CD4-positive, CD25-positive, alpha-beta regulatory T cell (primary cell): ENCODE measurements at places on chromosomes 5 and 9.

DNA sequence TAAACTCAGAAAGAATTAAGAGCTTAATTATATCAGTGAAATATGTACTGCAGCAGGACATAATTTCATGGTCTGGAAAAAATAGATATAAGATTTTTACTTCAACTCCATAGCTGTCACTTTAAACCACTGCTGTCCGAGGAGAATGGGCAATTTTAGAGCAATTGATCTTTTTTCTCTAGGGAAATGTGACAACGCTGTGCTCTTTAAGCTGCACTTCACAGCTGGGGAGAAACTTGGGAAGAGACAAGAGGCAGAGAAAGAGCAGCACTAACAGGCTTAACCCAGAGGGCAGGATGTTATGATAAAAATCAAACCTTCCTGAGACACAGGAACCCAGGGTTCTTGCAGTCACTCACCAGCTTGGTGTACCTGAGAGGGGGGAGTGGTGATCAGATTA lies 92.0 kb downstream of the SPOCK1 start:
- DNase-seq = no peak

GRCh38 chr9:137694962-137695875 lies 76.4 kb downstream of the EHMT1 start:
- DNase-seq = no peak

DNA sequence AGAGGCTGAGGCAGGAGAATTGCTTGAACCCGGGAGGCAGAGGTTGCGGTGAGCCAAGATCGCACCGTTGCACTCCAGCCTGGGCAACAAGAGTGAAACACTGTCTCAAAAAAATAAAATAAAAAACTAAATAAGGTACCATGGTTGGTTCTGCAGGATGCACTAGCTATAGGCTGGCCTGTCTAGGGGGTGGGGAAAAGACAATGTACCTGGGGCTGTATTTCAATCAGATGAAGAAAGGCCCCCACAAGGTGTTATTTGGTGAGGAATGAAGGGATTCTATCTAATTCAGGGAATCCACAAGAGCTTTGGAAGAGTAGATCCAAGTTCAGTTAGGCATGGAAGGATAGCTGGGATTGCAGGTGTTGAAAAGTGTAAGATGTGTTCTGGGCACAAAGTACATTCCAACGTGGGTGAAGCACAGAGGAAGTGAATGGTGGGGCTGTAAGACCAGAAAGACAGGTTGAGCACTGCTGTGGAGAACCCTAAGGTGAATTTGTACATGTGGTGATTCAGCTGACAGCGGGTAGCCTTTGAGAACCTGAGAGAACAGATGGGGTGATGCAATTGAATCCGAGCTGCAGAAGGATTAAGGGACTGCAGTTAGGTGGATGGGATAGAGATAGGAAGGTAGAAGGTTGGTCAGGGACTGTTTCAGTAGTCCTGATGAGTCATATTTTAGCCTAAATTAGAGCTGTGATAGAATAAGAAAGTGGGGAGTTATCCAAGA lies 71.8 kb downstream of the CAST start:
- no peak for DNase-seq

GRCh38 chr5:135211083-135211790 lies 177.2 kb upstream of the PITX1 start:
- no peak for DNase-seq

DNA sequence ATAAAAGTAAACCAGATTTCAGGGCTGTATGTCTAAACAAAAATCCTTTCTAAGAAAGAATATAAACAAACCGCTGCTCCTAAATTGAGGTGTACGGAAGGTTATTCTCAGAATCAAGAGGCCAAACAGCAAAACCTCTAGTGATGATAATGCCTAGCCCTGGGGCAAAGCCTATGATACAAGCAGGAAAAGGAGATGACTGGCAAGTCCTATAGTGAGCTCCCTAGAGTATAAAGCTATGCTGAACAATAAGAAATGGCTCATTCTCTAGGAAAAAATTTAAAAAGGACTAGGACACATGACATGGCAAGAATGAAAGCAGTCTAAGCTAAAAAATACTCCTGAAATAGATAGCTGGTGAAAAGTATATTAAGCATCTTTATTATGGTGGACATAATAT lies 187.1 kb downstream of the BNC2 start:
- no peak for DNase-seq

GRCh38 chr9:27924502-27924901 lies 351.2 kb upstream of the C9orf72 start:
- no peak for DNase-seq

- DNase-seq = no peak
Measured at GRCh38 chr9:89720696-89721175, 115.9 kb downstream of the GADD45G start.

GRCh38 chr5:58871648-58872242 lies 288.9 kb downstream of the RAB3C start:
- DNase-seq = peak; percentile 12

DNA sequence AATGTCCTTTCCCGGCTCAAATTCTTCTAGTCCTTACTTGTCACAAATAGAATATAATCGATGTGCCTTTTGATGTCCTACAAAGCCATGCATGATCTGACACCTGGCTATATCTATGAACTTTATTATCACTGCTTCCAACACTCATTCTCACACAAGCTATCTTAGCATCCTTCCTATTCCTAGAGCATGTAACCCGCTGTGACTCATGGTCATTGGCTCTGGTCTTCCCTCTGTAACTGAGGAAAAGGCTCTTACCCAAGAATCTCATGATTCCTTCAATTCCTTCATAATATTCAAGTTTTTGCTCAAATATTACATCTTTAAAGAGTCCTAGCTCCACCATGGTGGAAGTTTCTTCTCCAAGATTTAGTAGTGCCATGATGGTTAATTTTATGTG lies 480.0 kb upstream of the PAPPA start:
- DNase-seq = no peak

GRCh38 chr5:113425909-113426308 lies 8.9 kb downstream of the TSSK1B start:
- no peak for DNase-seq

DNA sequence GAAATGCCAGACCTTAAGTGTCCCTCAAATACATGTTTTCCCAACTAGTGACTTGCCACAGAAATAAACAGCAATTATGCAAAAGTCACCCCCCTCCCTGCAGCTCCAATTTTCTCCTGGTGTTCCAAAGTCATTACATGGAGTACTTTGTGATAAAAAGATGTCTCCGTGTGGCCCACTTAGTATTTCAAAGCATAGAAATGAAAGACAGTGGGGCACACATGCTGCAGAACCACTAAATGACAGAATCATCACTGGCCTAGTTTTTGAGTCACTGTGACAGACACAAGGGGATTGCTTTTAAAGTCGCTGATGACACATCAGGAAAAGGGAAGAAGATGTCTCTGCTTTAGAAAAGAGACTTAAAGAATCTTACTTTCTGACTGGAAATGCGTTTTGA lies 323.4 kb downstream of the PSAT1 start:
- no peak for DNase-seq

DNA sequence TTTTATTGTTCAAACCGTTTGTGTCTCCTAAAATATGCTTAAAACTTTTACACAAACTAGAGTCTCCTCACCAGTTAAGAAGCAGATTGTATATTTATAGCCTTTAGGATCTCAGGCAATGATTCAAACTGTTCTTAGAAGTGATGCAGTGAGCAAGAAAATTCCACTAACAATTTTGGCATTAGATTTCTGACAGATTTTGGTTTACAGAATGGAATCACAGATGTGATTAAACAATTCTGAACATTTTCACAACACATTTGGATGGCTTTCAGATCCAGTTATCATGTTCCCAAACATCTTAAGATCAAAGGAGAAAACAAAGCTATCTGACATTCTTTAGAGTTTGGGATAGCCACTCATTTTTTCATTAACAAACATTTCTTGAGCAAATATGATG lies 181.7 kb upstream of the RIOK2 start:
- no peak for DNase-seq

DNA sequence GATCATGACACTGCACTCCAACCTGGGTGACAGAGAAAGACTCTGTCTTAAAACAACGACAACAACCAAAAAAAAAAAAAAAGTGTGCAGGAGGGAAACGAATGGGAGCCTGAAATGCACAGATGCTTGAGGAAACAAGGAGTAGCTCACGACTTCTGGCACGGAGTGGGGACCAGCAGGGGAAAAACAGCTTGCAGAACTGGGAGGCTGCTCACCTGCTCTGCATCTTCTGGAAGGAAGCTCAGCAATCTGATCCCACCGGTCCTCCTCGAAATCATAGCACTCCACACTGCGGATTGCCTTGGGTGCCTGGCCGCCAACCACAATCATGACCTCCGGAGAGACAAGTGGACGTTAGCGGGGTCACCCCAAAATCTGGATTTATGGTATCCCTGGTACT lies 96.2 kb downstream of the KLHL3 start:
- no peak for DNase-seq

GRCh38 chr5:78638973-78639669 lies 9.5 kb downstream of the LHFPL2 start:
- DNase-seq = no peak

- no peak for DNase-seq
Measured at GRCh38 chr5:165405340-165405739, 1899.9 kb downstream of the MAT2B start.

GRCh38 chr9:18539203-18539693 lies 65.3 kb downstream of the ADAMTSL1 start:
- DNase-seq = no peak

GRCh38 chr9:128072144-128073021 lies 4.4 kb downstream of the SLC25A25 start:
- DNase-seq = peak; percentile 75

- no peak for DNase-seq
Measured at GRCh38 chr9:130543368-130543767, 36.0 kb upstream of the FUBP3 start.

- no peak for DNase-seq
Measured at GRCh38 chr5:38719916-38720315, 125.9 kb upstream of the OSMR start.

- no peak for DNase-seq
Measured at GRCh38 chr5:74042959-74043358, 417.0 kb downstream of the ARHGEF28 start.

DNA sequence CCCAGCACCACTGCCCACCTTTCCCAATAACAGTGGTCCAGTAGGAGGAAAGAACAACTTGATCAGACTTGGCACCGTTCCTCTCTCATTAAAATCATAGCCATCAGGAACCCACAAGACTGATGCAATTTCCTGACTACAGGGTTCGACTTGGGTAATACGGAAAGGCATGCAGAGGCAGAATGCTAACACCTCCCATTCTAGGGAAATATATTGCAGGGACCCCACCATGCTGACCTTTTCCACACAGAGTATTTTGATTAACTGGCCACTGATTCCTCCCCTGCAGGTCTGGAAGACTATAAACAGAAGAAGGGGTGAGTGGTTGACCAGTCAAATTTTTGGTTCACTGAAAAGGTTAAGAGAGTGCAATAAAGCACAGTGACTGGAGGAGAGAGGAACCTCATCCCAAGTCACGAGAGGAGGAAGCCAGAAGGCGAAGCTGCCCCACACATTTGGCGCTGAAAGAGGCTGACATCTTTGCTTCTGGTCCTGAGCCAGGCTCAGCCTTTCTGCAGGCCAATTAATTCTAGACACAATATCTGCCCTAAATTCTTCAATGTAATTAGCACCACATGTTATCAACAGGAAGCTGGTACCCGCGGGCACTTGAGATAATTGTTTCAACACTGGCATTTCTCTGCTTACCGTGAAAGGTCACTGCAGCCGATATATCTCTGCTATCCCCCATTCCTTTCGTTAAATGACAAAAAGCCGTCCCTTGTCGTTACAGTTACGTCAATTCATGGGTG lies 64.7 kb upstream of the SPOCK1 start:
- DNase-seq = no peak

DNA sequence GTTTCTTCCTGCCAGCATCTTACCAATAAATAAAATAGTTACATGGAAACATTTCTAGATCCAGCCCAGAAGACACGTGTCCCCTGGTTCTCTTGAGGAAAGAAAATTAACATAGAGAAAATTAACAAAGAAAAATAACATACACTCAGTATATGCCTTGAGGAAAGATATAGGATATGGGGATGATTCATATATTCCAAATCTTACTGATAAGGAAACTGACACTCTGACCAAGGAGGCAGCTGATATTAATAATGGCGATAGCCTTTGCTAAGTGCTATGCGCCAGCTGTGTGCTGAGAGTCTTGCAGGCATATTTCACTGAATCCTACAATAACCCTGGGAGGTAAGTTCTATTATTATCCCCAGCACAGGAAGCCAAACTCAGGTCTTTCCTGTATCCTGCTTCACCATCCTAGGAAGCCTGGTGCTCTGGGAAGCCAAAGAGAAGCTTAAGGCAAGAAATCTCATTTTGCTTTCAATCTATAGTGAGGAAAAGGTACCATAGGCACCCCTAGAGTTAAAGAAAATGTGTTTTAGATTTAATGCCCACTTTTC lies 302.7 kb upstream of the NREP start:
- DNase-seq = no peak

DNA sequence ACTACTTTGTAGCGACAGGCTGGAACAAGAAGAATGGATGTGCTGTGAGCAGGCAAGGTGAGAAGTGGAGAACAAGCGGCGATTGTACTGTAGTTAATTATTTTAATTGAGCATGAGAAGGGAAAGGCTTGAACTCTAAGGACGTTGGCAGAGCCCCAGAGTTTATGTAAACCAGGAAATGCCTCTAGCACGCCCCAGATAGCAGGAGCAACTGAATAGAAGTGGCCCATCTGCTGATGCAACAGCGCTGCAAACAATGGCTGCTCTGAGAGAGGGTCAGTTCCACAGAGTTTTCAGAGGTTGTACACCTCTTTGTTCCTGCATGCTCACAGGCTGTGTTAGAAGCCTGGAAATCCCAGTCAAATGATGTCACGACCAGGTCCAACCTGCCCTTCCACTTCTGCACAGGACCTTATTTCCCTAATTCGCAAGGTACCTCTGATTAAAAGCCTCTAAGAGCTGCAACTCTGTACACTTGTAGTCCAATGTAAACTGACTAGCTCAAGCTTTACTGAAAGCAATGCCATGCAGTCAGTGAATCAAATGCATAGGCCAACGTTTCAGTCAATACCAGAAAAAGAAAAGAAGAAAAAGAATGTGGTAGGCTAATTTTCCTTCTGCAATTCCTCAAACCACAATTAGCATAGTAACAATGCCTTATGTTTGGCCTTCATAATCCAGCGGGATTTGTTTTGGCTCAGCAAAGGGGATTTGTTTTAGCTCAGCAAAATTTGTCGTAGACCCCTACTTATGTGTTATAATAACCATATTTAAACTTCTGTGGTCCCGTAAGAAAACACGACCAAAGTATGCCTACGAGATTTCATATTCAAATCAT lies 119.6 kb upstream of the RETREG1 start:
- DNase-seq = no peak
